ENCODE measurements at places on chromosomes 5 and 9. TPM values are rescaled to one million over a fixed set of nuclear protein-coding genes. Genes with fewer than 3 reads are reported as not detected.

Gene CBY3
- not detected for total RNA-seq

Gene GNPDA1
- 63.4 TPM for total RNA-seq

Gene MARCOL
- not detected for total RNA-seq

Gene ATP10B
- not detected for total RNA-seq

Gene MAN1B1
- total RNA-seq: 52.8 TPM

Gene DIAPH1
- total RNA-seq: 106 TPM

Gene TGFBR1
- 74.9 TPM for total RNA-seq

Gene WDR36
- total RNA-seq: 11.3 TPM

Gene ERGIC1
- total RNA-seq: 318 TPM

Gene ADAMTSL1
- 0.07 TPM for total RNA-seq

Gene MED10
- 82.2 TPM for total RNA-seq

Gene AGGF1
- total RNA-seq: 13.9 TPM

Gene EIF4EBP3
- 1.5 TPM for total RNA-seq

Gene CARD6
- 3.2 TPM for total RNA-seq

Gene SLC25A51
- 20.2 TPM for total RNA-seq

Gene C5orf22
- 12.2 TPM for total RNA-seq

Gene PCDHB16
- total RNA-seq: 0.05 TPM

Gene DDX4
- total RNA-seq: not detected

Gene GARIN3
- total RNA-seq: not detected

Gene TMEM232
- total RNA-seq: not detected

Gene LECT2
- not detected for total RNA-seq

Gene SURF2
- total RNA-seq: 45.8 TPM

Gene MRPS2
- 132 TPM for total RNA-seq

Gene DOCK8
- 0.29 TPM for total RNA-seq

Gene TMEFF1
- total RNA-seq: 1.3 TPM

Gene CNTFR
- 0.24 TPM for total RNA-seq

Gene GPR21
- total RNA-seq: not detected

Gene BTNL3
- not detected for total RNA-seq

Gene TAF1L
- not detected for total RNA-seq

Gene GABRA6
- not detected for total RNA-seq

Gene TMEM267
- total RNA-seq: 22.5 TPM

Gene ANKRD18B
- total RNA-seq: 4.3 TPM

Gene PLPP1
- total RNA-seq: 37.8 TPM

Gene CDKN2B
- total RNA-seq: not detected

Gene KIF4B
- total RNA-seq: not detected

Gene FAM151B
- total RNA-seq: 1.2 TPM

Gene ADRA1B
- 16.4 TPM for total RNA-seq

Gene WWC1
- total RNA-seq: 80.3 TPM

Gene SNCB
- total RNA-seq: 0.96 TPM

Gene HSD17B3
- not detected for total RNA-seq

Gene CNTNAP3B
- total RNA-seq: 16.8 TPM

Gene TMEM171
- total RNA-seq: 6.3 TPM

Gene CCL28
- 0.23 TPM for total RNA-seq
